ENCODE measurements at places on chromosomes 5 and 9. TPM values are rescaled to one million over a fixed set of nuclear protein-coding genes. Genes with fewer than 3 reads are reported as not detected.

FYB1 gene
- 6.2 TPM for total RNA-seq

IL9 gene
- total RNA-seq, result not detected

MEF2C gene
- 125 TPM for total RNA-seq

PRR16 gene
- 12.4 TPM for total RNA-seq

PCDHGB7 gene
- 7.6 TPM for total RNA-seq

PTGR1 gene
- total RNA-seq, result 40.2 TPM

PCDHGB3 gene
- total RNA-seq, result 4.3 TPM

GPR107 gene
- total RNA-seq, result 31.4 TPM

PCDHB2 gene
- 3.1 TPM for total RNA-seq

GAS1 gene
- total RNA-seq, result 97.8 TPM

AK6 gene
- 28.1 TPM for total RNA-seq

TAF11L5 gene
- not detected for total RNA-seq

EDIL3 gene
- total RNA-seq, result 19.3 TPM

ARL14EPL gene
- total RNA-seq, result not detected

ADAMTSL2 gene
- 1.5 TPM for total RNA-seq

PDLIM4 gene
- 20.6 TPM for total RNA-seq

GPR151 gene
- total RNA-seq, result not detected

CCDC180 gene
- 16.1 TPM for total RNA-seq

ZNF782 gene
- total RNA-seq, result 9.4 TPM

NAIP gene
- 21.3 TPM for total RNA-seq

DIPK1B gene
- 7.0 TPM for total RNA-seq

GTF2H2 gene
- 36.7 TPM for total RNA-seq

FAM120AOS gene
- total RNA-seq, result 22.0 TPM

ZNF483 gene
- 4.2 TPM for total RNA-seq

FOXD4L4 gene
- total RNA-seq, result 0.20 TPM
